RPMI7951 (cell line): ENCODE measurements at places on chromosomes 7 and 10.

DNA sequence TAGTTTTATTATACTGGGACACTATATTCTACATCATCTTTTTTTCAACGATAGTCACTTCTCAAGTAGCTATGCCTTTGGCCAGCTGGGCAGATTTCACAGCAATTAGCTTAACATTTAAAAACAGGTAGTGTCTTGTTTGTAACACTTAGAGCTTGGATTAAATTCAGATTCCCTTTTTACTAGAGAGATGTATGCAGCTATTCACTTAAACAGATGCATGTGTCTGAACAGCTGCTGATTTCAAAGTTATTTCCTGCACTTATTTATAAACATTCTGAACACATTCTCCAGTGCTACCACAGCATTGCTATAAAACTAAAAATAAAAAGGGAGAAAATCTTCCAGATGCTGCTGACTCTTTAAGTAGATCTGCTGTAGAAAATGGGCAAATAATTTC lies 637.2 kb downstream of the POM121L12 start:
- no peak for DNase-seq

DNA sequence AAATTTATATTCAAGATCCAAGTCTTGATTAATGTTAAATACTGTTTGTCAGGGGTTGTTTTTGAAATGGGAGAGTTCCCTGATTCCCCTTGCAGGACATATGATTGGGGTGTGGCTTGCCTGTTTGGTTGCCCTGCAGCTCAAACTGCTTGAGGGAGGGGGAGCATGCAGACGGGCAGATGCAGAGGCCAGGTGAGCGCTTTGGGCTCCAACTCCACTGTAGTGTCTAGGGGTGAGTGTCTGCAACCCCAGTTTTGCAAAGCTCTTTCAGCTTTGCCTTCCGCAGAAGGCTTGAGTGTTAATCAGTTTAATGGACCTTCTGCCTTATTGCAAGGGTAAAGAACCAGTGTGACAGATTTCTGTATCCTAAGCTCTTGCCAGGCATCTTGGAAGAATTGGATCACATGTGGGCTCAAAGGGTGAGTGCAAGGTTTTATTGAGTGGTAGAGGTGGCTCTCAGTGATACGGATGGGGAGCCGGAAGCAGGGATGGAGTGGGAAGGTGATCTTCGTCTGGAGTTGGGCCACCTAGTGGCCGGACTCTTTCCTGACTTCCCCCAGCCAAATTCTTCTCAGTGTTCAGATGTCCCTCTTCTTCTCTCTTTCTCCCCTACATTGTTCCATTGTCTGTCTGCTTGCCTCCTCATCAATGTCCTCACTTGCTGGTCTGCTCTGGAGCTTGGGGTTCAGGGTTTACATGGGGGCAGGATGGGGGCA lies 479.7 kb downstream of the ATRNL1 start:
- DNase-seq, result no peak

GRCh38 chr10:80158598-80159127 lies 26.1 kb downstream of the PLAC9 start:
- DNase-seq, result peak; percentile 100

- peak; percentile 65 for DNase-seq
Measured at GRCh38 chr7:105268056-105268455, 120.7 kb downstream of the SRPK2 start.

GRCh38 chr7:129713544-129713943 lies 102.0 kb downstream of the NRF1 start:
- no peak for DNase-seq

DNA sequence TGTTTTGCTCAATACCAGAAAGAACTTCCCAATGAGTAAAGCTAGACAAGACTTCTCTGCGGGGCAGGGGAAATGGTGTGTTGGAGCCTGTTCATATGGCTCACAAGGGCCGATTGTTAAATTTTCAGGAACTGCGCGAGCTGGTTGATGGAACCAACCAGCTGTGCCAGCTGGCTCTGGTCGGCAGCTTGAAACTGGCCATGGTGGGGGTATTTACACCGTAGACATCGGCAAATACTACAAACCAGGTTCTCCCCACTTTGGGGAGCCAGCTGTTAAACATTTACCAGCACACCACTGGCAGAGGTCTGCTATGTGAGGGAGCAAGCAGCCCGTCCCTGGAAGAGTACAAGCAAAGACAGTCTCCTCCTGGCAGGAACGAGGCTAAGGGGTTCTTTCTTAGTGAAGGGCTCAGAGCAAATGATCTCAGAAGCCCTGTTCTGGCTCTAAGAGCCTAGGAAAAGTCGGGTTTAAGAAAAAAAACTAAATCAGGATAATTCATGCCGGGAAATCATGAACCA lies 8.8 kb upstream of the ZMIZ1 start:
- no peak for DNase-seq

- no peak for DNase-seq
Measured at GRCh38 chr10:123507298-123507697, 158.9 kb upstream of the GPR26 start.

- DNase-seq, result no peak
Measured at GRCh38 chr7:27197137-27198042, 2.5 kb downstream of the HOXA13 start.

DNA sequence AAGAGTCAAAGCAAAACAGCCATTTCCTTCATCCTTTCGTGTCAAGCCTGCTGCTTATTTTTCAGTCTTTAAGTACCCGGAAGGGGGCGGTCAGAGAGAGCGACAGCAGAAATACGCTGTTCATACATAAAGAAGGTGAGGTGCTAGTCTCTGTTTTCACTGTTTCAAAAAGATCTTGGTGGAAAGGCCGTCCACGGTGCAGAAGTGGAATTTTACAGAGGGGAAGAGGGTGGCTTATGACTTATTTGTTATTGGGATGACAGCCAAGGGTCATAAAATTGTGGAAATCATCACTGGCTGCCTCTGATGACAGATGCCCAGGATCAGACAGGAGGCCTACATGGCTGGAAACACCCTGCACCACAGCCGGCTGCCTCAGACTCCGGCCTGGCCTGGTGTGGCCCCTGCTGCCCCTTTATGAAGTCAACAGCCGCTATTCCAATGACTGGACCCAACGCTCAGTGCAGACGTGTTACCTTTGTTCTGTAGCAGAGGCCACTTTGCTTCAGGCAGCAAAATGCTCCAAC lies 57.0 kb downstream of the HIPK2 start:
- DNase-seq, result peak; percentile 75

GRCh38 chr7:70837589-70837988 lies 294.4 kb upstream of the GALNT17 start:
- DNase-seq, result no peak

DNA sequence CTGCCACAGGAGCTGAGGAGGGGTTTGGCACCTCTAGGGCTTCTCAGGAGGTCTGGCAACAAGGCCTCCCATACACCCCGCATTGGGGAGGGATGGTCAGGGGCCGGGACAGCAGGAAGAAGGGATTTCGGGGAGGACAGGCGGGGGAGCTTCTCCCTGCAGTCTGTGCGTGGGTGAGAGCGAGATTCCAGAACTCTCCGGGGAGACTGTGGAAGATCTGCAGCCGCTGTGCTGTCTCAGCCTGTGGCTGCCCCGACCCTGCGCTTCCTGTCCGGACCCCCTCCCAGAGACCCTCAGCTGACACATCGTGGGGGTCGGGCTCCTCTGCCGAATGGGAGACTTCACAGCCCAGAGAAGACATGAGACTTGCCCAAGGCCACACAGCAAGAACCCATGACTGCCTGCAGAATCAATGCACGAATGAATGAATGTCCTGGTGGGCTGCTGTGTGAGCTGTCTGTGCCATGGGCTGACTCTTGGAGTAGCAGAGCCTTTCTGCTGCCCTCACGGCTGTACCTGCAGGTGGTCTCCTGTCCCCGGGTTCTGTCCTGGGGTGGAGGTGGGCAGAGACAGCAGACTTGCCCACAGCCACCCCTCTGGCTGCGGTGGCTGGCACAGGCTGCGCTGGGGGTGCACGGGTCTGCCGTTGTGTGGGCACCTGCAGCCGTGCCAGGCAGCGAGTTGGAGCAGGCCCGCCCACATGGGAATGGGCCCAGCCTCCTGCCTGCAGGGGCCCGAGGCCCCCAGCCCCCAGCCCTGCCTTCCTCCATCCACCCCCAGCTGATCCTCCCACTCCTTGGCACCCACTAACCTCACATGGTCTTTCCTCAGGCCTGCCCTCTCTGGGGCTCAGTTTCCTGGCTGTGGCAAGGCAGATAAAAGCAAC lies 16.3 kb upstream of the LFNG start:
- no peak for DNase-seq

GRCh38 chr10:130222381-130222780 lies 86.2 kb downstream of the GLRX3 start:
- no peak for DNase-seq

- no peak for DNase-seq
Measured at GRCh38 chr7:1297017-1297960, 64.6 kb downstream of the UNCX start.

- DNase-seq, result no peak
Measured at GRCh38 chr7:134187893-134188292, 60.8 kb downstream of the LRGUK start.

DNA sequence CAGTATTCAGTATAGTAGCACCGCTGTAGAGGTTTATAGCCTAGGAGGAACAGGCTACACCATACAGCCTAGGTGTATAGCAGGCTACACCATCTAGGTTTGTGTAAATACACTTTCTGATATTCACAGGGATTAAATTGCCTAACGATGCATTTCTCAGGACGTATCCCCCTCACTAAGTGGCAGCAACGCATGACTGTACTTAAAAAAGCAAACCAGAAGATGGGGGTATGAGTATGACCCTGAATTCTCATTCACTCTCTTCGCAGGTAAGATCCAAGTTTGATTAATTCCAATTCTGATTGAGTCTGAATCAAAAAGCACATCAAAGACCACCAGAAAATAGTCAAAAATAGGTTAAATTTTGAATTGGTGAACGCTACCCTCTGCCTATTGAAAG lies 972 bp downstream of the ORC5 start:
- DNase-seq, result no peak

DNA sequence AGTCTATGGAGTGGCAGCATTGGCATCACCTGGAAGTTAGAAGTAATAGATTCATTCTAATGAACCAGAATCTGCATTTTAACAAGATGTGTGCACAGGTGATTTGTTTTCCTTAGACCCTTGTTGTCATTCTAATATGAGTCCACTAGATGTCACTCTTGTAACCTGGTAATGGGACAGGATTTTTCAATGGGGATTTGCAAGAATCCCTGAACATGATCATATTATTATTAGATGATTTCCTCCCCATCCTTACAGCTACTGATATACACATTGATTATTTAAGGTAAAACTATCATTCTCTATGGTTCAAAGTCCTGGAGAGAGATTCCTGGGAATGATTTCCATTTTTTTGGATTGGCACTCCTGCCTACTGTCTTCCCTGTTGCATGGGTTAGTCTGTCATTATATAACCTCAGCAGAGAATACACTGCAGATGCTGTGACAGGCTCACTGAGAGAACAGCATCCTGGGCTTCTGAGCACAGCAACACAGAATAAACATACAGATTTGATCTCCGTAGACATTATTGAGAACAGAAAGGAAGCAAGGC lies 194.9 kb downstream of the SUGCT start:
- DNase-seq, result peak; percentile 64

DNA sequence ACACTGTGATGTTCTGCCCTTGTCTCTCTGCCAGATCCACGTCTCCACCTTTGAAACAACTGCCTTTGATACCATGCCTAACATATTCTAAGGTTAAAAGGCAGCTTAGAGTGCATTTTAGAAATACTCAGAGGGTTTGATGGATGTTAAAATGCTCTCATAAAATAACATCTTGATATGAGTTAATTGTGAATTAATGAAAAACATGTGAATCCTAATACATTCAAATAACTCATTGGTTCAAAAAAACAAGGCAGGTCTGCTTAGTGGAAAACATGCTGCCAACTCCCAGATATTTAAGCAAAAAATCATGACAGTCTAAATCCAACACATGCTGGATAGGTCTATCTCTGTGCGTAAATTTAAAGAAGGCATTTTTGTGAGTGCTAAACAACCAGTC lies 291.8 kb downstream of the AHR start:
- no peak for DNase-seq

- no peak for DNase-seq
Measured at GRCh38 chr7:29639886-29640595, 76.4 kb downstream of the PRR15 start.

DNA sequence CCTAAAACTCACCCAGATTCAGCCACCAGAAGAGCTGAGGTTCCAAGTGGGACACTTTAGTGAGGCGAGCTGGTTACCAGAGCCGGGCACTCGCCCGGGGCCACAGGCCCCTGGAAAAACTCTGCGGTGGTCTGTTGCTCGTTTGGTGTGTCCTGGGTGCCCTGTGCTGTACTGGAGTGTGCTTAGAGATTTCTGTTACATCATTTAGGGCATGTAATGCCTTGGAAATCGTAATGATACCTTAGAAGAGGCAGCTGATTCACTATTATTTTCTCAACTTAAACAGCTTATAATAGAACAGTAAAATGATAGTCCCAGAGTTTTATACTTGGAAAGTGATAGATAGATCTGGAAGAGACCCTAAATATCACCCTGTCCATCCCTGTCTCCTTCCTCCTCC lies 48.5 kb upstream of the BTBD16 start:
- no peak for DNase-seq

- DNase-seq, result peak; percentile 10
Measured at GRCh38 chr7:85508642-85509410, 322.0 kb upstream of the SEMA3D start.

DNA sequence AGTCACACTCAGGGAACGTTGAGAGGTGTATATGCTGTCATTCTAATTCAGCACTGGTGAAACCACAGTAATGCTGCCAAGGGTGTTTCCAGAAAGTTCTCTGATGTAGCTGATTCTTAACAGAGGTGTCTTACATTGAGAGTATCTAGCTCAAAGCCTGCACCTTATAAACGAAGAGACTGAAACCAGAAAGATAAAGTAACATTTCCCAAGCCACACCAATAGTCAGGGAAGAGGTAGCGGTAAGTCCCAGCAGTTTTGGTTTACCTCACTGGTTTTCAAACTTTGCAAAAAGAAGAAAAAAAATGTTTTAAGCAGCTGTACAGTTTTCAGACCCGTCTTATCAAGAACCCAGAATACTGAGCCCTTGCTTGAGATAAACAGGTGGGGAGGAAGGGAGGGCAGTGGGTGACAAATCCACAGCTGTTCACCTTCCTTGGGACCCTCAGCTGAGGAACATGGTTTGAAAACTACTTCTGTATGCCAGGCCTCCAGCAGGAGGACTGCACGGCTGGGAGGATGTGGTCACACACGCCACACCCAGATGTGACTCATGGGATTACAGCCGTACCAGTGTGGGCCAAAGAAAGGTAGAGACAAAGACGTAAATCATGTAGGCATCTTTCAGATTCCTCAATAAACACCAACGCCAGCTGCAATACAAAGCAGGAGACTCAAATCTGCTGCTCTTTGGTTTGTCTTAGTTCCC lies 63.9 kb upstream of the GSDME start:
- DNase-seq, result peak; percentile 100

DNA sequence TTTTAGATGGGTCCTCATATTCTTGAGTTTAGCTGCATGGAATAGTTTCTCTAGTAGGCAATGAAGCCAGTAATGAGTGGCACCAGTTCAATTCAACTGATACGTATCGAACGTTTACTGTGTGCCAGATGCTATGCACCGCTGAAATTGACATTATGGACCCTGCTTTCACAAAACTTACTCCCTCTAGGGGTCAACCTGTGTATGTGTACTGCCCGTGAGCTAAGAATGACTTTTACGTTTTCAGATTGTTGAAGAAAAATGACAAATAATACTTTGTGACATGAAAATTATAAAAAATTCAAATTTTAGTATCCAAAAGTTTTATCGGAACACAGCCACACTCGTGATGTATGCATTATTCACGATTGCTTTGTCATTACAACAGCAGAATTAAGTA lies 95.5 kb downstream of the ZMYND11 start:
- DNase-seq, result peak; percentile 4
